ENCODE measurements at places on chromosomes 6 and 20.

DNA sequence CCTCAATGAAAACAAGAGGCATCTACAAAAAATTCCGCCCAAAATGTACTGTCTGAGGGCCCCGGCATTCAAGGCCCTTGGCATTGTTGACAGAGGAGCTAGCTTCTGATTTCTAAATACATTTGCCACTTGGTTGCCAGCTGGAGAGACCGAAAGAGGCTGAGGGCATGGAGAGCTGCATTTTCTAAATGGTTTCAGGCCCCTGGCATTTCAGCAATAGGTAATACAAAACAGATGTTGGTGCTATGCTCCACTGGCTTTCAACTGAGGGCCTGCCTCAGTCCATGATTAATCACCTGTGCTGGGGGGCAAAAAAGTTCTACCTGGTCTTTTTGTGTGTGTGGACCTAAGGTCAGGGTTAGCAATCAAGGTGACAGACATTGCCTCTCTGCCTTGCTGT, 79.5 kb upstream of the ISM1 start:
- DNase-seq = no peak

DNA sequence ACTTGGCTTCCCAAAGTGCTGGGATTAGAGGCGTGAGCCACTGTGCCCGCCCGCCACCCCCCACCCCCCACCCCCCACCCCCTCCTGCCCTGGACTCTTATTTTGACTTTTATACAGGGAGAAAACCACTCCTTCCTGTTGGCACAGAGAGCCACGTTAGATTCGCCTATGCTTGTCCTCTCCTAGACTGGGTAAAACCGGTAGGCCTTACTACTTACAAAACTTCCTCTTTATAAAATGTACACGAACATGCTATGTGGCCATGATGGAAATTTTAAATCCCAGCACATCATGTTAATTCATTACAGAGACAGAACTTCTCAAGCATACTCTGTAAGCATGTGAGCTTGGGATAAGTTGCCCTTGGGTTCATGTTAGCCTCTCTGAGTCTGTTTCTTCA, 124.2 kb downstream of the SLC24A3 start:
- no peak for DNase-seq

- DNase-seq = no peak
Measured at GRCh38 chr6:141925001-141925400, 207.7 kb upstream of the GJE1 start.

- no peak for DNase-seq
Measured at GRCh38 chr6:34642427-34642826, 54.1 kb downstream of the ILRUN start.

GRCh38 chr6:15945593-15946159, 183.2 kb upstream of the MYLIP start:
- no peak for DNase-seq

All from stimulated activated CD4-positive, alpha-beta T cell treated with anti-CD3 and anti-CD28 coated beads, TNF-alpha, amount 100 ng/mL, for 1 hour (primary cell).